Umbilical cord (tissue), 2 donors: ENCODE measurements at places on chromosomes 12 and 14. TPM values are rescaled to one million over a fixed set of nuclear protein-coding genes. Genes with fewer than 3 reads are reported as not detected.

- no peak for DNase-seq
Observed at GRCh38 chr14:53306911-53307310, 153.8 kb upstream of the DDHD1 start.

- DNase-seq: no peak
Observed at GRCh38 chr12:5260086-5260485, 171.8 kb upstream of the NTF3 start.

DNA sequence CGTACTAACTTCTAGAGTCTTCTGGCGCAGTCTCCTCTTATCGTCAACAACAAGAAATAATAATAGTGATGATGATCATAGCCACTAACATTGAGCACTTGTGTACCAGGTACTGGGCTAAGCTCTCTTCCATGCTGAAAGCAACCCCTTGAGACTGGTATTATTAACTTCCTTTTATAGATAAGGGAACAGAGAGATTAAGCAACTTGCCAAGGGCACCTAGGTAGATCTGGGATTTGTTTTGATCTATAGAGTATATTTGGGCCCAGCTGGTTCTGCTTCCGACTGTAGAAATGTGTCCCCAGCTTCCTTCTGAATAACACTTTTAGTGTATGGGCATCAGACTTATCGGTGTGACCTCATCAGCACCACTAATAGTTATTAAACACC lies 1.1 kb upstream of the ZNF219 start:
- DNase-seq: no peak

DNA sequence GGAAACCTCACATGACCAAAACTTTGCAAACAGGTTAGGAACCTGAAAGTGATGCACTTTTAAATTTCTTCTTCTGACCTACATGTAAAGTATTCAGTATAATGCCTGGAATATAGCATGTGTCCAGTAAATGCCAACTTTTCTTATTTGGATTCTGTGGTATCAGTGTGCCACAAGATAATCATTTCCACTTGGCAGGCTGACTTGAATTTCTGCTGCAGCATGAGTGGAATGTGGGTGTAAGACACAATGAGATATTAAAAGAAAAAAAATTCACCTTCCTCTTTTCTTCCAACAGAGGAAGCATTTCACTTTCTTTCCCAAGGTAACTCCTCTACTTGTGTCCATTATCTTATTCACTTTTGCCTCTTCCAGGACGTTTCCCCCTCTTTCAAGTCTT lies 141.9 kb upstream of the PRKD1 start:
- no peak for DNase-seq

DNA sequence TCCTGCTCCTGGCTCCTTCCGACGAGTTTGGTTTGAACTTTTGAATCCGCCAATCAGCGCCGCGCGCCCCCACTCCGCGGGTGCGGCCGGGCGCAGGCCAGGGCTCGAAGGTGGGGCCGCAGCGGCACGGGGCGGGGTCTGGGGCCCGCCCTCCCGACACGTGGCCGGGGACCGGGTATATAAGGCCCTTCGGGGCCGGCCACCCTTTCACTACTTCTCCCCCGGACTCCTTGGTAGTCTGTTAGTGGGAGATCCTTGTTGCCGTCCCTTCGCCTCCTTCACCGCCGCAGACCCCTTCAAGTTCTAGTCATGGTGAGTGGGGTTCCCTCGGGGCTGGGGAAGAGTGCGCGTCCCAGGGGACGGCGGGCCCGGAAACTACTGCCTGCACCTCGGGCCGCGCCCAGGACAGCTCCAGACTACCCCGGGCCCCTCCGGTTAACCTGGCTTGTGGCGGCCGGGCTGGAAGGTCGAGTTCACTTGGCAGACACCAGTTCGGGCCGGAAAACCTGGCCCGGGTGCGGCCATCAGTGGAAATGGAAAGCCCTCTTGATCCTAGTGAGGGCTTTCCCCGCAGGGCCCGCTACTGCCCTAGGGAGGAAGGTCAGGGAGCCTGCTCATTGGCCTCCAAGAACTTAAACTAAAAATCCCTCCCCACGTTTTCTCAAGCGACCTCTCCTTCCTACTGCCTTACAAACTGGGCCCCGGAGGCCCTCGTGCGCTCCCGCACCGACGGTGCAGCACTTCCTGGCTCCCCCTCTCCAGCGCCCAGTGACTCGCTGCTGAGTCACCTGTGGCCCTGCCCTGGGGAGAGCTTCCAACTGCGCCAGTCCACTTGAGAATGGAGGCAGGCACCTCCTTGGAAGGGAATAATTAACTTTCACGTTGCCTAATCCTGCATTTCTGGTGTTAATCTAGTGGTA lies at the start of gene TUBA1C:
Gene TUBA1C (plus strand): TSS at position 210 of the 920 bp plus-strand sequence. CDS start 100 bp downstream, at position 310.
- peak; percentile 95 for DNase-seq

GRCh38 chr12:39095636-39096330 lies 190.4 kb upstream of the CPNE8 start:
- no peak for DNase-seq

DNA sequence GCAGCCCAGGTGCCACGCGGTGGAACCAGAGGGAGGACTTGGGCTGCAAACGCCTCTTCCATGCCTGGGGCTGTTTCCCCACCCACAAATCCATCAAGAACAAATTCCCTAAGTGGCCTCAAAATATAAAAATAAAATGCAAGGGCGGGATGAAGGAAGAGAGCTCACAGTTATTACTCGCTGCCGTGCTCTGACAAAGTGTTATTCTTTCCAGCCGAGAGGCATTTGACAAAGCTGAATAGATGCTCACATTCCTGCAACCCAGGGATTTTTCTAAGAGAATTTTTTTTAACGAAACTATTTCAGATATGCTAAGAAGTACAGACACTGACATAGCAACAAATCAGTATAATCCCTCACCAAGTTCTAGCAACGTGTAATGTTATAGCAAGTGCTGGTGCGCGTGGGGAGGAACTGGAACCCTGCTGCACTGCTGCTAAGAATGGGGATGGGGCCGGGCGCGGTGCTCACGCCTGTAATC lies 70.7 kb downstream of the SCARB1 start:
- peak; percentile 72 for DNase-seq

DNA sequence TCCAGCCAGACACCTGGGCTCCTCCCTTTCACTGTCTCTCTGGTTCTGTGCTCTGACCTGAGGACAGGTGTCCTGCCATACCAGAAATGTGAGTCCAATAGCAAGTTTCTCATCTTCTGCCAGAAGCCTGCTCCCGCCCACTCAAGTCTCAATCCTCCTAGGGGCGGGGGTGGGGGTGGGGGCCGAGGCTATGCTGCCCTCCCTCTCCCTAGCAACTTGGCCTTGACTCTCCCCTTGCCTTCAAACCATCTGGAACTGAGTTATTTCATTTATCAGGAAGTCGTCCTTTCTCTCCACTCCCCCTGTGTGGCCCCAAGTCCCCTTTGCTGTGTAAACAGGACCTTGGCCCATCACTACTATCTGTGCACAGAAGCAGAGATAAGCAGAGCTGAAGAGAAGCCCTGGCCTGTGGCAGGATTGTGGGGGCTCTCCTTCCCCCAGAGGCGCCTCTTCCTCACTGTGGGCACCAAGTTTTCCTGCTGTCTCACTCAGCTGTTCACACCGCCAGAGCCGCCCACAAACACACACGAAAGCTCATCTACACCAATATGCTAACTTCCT lies 117.1 kb downstream of the DPF3 start:
- no peak for DNase-seq

DNA sequence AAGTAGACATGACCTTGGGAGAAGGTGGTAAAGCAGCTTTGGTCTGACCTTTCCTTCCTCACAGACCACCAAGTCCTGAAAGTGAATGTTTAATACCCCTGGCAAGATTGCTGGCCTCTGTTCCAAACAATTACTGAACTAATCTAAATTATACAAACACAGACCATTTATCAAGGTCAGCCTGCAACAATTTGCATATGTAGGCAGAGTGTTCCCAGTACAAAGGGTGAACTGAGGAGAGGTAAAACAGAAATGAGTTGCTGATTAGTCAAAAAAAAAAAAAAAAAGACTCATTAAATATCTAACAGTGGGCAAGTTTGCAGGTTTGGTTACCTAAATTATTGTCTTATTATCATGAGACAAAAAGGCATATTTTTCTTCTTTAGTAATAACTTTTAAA lies 506.5 kb downstream of the TMEM117 start:
- no peak for DNase-seq

GRCh38 chr12:30155001-30155730 lies 371.4 kb upstream of the TMTC1 start:
- DNase-seq: no peak

DNA sequence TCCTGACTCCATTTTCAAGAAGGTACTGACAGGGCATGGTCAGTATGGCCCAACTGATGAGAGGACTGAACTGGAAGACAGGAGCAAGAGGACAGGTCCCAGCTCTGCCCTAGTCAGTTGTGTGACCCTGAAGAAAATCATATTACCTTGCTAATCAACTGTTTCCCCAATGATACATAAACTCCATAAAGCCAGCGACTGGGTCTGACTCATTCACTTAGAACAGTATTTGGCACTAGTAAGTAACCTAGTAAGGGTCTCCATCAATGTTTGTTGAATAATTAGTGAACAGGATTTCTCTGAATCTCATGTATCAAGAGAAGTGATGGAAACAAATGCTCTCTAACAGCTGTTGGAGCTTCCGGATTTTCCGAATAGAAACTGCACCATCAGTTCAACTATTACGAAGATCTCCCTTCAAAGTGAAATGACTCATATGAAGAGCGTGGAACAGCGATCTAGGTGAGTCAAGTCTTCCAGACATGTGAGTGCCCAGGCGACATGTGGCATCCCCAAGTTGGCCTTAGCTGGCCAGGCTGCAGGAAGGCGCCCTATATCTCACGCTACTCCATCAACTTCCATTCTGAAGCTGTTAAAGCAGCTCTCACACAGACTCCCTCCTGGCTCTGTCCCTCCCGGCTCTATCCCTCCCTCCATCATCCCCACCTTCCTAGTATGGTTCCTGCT lies 94.5 kb downstream of the TTC7B start:
- DNase-seq: no peak

DNA sequence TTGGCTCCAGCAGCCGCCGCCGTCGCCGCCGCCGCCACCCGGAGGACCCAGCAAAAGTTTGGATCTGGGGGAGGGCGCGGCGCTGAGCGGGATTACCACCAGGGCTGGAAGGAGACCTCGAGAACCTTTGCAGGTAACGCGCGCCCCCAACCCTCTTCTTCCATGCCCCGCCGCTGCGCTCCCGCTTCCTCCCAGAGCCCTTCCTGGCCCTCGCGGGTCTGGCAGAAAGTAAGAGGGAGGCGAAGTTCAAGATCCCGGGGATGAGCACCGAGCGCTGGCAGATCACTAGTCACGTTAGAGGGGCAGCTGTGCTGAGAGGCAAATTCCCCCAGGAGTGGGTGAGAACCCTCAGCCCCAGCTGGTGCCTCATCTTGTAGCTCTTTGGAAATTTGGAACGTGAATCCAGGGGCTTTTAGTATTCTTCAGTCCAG lies 3.9 kb downstream of the FLRT2 start:
- DNase-seq: peak; percentile 41

DNA sequence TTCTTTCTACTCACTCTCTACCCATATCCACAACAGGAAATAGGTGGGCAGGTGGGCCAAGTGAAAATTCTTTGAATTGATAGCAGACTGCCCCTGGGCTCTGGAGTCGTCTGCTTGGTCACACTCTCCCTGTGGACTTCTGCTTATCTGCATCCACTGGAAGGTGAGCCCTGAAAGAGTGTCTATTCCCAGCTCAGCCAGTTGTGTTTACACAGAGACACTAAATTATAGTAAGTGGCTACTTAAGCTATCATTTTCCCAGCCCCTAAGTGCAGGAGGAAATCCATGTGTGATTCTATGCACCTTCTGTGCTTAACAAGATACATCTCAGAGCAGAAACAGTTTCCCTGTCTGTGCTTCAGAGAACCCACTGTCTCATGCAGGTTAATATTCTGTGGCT lies 338.4 kb downstream of the FUT8 start:
- no peak for DNase-seq

- DNase-seq: no peak
Observed at GRCh38 chr12:122159882-122160281, 14.1 kb downstream of the IL31 start.

DNA sequence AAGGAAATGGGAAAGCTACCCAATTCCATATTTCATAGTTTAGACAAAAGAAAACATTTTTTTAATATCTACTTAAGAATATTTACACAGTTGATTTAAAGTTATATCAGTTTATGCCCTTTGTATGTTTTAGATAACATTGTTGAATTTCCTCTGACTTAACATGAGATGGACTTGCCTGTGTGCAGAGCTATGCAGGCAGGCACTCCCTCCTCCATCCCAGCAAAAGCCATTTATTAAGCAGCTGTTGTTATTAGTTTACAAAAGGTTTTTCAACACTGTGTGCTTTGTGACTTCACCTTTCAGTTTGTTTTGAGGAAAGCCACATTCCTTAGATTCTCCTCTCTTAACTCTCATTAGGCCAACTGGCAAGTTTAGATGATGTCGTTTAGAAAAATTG lies 337.5 kb upstream of the PDE3A start:
- DNase-seq: peak; percentile 30

DNA sequence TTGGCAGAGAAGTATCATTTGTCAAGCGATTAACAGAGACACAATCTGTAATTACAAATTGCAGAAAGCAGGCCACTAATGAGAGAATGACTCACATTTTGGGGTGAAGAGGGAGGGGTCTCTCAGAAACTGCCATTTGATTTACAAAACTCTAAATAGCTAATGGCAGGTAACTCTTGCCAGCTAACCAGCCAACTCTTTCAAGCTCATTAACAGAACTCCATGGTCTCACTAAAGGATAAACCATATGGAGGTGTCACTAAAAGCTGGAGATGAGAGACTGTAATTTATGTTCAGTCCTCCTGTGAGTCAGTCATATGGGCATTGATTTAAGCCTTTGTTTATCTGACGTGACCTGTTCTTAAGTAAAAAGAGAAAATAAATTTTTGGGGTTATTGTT lies 336.4 kb downstream of the FOXG1 start:
- no peak for DNase-seq

GRCh38 chr12:18472806-18473205 lies 211.5 kb downstream of the PIK3C2G start:
- DNase-seq: no peak

DNA sequence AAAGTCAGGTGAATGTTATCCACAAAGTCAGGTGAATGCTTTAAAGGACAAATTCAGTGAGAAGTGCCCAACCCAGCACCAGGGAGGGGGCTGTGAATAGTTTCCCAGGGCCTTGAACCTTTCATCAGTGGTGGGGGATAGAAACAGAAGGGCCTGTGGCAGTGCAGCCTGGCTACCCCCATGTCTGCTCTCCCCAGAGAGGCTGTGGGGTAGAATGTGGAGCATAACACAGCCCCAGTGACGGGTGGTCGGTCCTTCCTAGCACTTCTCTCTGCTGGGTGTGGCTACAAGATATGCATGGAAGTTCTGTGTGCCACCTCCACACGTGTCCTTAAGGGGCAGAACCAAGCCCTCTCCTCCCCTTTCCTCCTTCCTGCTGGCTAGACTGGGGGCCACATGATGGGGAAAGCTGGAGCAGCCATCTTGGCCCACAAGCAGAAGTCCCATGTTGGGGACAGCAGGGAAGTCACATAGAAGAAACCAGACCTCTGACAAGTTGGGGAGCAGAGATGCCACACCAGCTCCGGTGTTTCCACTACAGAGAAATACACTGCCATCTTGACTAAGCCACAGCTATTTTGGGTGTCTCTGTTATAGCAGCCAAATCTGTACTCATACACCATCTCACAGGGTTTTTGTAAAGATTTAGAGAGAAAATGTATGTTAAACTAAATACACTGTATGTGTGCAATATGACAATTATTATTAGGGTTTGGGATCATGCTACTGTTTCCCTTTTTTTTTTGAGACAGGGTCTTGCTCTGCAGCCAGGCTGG lies 17.0 kb downstream of the RITA1 start:
- DNase-seq: no peak

GRCh38 chr12:30457621-30458289 lies 237.9 kb downstream of the IPO8 start:
- no peak for DNase-seq

LAG3 gene
- total RNA-seq: 1.7 TPM

KLHDC1 gene
- 36.8 TPM for total RNA-seq

ADAM21 gene
- total RNA-seq: 3.4 TPM
